Activated T-cell treated with anti-CD3 and anti-CD28 coated beads, Interleukin-2, amount 50 U/mL, for 24 hours (primary cell): ENCODE measurements at places on chromosomes 4 and X.

- no peak for DNase-seq
Measured at GRCh38 chrX:119503484-119503861, 35.2 kb downstream of the SLC25A5 start.

GRCh38 chr4:156896527-156896926, 75.1 kb downstream of the PDGFC start:
- DNase-seq, result no peak

- DNase-seq, result no peak
Measured at GRCh38 chr4:47551682-47552081, 66.6 kb downstream of the ATP10D start.

- no peak for DNase-seq
Measured at GRCh38 chr4:5398056-5398455, 310.3 kb downstream of the EVC2 start.

DNA sequence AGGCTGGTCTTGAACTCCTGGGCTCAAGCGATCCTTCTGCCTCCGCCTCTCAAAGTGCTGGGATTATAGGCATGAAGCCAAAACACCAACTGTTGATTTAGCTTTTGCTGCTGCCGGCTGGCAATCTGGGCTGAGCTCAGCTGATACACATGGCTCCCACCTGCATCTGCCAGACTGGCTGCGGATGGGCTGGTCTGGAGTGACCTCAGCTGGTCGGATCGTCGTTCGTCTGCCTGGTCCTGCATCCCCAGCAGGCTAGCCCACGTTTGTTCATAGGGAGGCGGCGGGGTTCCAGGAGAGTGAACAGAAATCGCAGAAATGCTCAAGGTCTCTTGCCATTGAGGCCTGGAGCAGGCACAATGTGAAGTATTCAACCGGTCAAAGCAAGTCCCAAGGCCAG, 74.4 kb upstream of the DDX3X start:
- DNase-seq, result no peak

- DNase-seq, result no peak
Measured at GRCh38 chrX:79140731-79141130, 3.8 kb upstream of the GPR174 start.

- no peak for DNase-seq
Measured at GRCh38 chrX:48591255-48591791, 6.0 kb upstream of the WDR13 start.

GRCh38 chr4:143215873-143216272, 31.2 kb downstream of the USP38 start:
- DNase-seq, result no peak

- no peak for DNase-seq
Measured at GRCh38 chr4:144699565-144699964, 53.6 kb downstream of the HHIP start.

- DNase-seq, result no peak
Measured at GRCh38 chr4:44425614-44426208, 22.9 kb downstream of the KCTD8 start.

GRCh38 chr4:74044677-74045076, 6.2 kb upstream of the CXCL3 start:
- DNase-seq, result no peak

DNA sequence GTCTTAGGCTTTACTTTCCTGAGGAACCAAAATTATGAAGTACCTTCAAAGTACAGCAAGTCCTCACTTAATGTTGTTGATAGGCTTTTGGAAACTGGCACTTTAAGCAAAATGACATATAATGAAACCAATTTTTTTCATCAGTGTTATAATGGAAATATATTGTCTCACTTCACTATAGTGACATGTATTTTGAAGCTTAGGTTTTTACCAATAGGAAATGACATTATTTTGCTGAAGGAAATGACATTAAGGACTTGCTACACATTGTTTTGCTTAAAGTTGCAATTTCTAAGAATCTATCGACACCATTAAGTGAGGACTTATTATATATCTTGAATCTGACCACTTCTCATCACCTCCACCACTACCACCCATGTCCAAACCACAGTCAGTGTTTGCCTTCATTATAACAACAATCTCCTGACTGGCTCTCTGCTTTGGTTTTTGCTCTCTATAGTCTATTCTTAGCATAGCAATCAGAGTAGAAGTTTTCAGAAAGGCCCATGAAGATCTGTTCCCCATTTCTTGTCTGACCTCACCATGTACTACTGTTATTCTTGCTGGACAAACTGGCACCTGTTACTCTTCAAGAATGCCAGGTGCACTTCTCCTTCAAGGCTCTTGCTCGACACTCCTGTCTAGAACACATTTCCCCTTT, 311.2 kb downstream of the BMPR1B start:
- no peak for DNase-seq

DNA sequence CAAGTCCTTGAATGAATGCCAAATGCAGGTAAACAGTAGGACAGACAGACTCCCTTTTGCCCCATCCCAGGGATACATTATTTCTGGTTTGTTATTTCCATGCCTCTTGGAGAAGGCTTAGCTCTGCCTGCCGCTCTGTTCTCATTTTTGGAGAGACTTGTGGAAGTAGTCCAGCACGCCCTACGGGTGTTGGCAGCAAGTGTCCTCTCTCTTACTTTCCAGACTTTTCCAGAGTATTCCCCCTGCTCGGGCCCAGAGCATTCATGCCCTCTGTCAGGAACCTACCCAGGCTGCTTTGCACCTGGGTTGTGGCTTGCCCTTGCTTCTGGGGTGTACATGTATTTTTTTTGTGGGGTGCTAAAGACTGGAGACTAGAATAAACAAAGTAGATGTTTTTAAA, 15.3 kb downstream of the SLC34A2 start:
- DNase-seq, result no peak

GRCh38 chr4:96952610-96953009, 1112.7 kb downstream of the PDHA2 start:
- no peak for DNase-seq

GRCh38 chrX:153501530-153501929, 6.8 kb downstream of the BGN start:
- DNase-seq, result no peak

DNA sequence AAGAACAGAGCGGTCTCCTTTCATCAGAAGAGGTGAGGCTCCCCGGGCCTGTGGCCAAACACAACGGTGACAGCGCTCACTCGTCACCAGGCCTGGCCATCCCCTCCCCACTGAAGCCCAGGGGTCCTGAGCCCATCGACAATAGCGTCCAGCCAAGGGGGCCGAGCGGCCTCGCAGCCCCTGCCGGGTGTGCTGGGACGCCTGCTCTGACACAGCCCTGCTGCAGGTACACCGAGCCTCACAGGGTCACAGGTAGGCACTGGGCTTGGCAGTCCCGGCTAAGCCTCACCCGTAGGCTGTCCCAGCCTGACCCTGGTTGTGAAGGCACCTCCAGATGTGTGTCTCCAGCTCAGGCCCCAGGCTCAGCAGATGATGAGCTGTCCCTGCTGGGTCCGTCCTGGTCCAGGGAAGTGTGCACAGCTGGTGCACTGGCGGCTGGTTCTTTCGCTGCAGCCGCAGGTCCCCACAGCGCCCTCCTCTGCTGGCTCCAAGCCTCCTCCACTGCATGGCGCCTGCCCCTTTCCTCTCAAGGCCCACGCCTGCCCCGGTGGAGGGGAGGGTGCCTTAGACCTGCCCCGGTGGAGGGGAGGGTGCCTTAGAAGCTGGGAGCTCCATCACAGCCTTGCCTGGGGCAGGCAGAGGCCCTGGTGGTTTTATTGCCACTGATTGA, 21.5 kb downstream of the UVSSA start:
- DNase-seq, result no peak

- no peak for DNase-seq
Measured at GRCh38 chr4:52248820-52249219, 197.7 kb downstream of the SPATA18 start.

GRCh38 chrX:13651150-13651549, 1.8 kb upstream of the TCEANC start:
- no peak for DNase-seq

GRCh38 chrX:113726009-113726408, 857.9 kb upstream of the HTR2C start:
- DNase-seq, result no peak

DNA sequence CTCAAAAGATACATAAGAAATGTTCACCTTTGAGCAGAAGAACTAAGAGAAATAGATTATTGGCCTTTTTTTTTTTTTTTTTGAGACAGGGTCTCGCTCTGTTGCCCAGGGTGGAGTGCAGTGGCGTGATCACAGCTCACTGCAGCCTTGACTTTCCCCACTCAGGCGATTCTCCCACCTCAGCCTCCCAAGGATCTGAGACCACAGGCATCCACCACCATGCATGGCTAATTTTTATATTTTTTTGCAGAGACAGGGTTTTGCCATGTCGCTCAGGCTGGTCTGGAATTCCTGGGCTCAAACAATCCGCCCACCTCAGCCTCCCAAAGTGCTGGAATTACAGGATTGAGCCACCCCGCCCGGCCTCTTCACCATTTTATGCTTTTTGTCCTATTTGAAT, 2.9 kb upstream of the TLR6 start:
- DNase-seq, result no peak

DNA sequence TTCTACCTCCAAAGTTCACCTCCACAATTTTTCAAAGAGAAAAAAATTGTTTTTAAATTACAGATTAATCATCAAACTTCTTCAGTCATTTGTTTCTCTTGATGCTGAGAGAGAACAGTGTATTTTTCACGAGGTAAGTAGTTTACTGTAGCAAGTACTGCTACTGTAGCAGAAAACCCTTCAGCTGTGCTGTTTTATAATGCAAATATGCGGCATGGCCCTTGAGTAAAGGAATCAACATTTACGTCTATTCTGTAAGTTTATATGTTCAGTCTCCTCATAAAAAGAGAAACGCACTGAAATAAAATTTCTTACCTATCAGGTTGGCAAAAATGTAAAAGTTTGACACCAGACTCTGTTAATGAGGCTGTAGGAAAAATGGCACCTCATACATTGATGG, 399.0 kb downstream of the NKX6-1 start:
- DNase-seq, result no peak

- DNase-seq, result no peak
Measured at GRCh38 chrX:143854006-143854405, 29.9 kb upstream of the UBE2NL start.

GRCh38 chr4:118910221-118910620, 21.6 kb downstream of the SYNPO2 start:
- DNase-seq, result no peak

- no peak for DNase-seq
Measured at GRCh38 chr4:129474698-129475097, 378.7 kb downstream of the C4orf33 start.

DNA sequence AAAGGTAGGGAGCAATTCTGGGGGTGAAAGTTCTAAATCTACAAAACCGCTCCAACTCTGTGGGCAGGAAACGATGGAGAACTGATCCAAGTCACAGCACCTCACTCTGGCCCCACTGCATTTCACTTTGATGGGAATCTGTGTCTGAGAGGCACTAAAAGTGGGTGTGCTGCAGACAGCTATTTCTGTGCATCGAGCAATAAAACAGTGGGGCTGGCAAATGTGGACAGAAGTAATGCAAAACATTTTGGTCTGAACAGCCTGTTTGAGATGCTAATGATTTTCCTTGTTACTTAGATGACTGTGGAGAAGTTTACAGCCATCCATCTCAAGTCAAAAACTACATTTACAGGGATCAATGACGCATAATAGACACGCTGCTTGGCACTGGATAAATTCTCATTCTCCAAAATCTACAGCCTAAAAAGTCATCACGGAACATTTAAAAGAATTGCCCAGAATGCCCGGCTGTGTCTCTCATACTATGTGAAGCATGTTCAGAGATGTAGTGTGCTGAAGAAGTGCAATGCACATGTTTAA, 1671.6 kb upstream of the TENM3 start:
- no peak for DNase-seq

DNA sequence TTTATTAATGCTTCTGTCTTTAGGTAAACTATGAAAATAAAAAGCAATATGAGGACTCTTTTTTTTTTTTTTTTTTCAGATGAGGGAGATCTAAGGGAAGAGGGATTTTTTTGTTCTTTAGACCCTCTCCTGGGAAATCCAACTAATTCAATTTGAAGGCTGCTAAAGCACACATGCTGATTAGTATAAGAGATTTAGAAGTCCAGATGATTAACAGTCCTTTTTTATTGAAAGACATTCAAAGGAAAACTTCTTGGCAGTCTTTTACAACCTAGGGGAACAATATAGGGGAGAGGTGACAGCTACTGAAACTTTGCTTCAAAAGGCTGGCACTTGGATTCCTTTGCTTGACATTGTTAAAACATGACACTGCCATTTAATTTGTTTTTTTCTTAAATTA, 602.5 kb downstream of the RAPGEF2 start:
- no peak for DNase-seq

- DNase-seq, result no peak
Measured at GRCh38 chrX:9182041-9182440, 148.1 kb upstream of the FAM9B start.

- no peak for DNase-seq
Measured at GRCh38 chrX:134484039-134484438, 24.1 kb downstream of the HPRT1 start.

DNA sequence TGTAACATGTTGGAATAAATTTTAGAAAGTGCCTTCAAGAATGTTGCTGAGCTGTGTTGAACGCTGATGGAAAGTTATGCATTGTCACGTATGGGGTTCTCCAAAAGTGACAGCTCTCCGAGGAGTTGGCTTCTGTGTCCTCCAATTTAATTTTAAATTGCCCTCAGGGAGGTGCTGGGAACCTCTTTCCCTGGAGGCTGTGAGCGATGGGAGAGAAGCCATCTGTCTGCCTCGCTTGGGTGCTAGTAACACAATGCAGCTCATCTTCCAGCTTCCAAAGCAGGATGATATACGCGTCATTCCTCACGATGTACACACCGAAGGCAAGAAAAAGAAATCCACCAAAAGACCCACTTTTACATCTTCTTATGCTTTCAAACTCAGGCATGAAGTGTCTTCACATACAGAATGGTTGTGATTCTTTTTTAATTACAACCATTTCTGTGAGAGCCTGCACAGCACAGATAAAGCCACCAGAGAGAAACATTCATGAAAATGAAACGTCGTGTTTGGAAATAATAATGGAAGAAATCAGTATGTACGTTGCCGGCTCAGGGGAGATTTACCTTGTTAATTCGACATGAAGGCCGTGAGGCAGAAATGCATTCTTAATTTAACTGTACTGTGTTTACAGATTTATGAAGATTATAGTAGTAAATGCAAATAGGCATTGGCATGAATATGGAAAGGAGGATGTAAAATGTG, 218.9 kb downstream of the ASMT start:
- no peak for DNase-seq
